Chondrocyte (in vitro differentiated cells): ENCODE measurements at places on chromosomes 2 and 18. TPM values are rescaled to one million over a fixed set of nuclear protein-coding genes. Genes with fewer than 3 reads are reported as not detected.

RRM2 gene
- 25.7 to 48.3 TPM (median 26.0 TPM) in 3 replicates for total RNA-seq

CAVIN2 gene
- 1.8 to 5.7 TPM (median 2.2 TPM) in 3 replicates for total RNA-seq

TP53I3 gene
- 48.6 to 56.7 TPM (median 51.7 TPM) in 3 replicates for total RNA-seq

SLC14A1 gene
- 0.25 TPM in 1 of 3 replicates, not detected in the others for total RNA-seq

GRCh38 chr2:97663626-97663961 is 250 bp downstream of the ACTR1B start:
- DNase-seq: no peak

DNA sequence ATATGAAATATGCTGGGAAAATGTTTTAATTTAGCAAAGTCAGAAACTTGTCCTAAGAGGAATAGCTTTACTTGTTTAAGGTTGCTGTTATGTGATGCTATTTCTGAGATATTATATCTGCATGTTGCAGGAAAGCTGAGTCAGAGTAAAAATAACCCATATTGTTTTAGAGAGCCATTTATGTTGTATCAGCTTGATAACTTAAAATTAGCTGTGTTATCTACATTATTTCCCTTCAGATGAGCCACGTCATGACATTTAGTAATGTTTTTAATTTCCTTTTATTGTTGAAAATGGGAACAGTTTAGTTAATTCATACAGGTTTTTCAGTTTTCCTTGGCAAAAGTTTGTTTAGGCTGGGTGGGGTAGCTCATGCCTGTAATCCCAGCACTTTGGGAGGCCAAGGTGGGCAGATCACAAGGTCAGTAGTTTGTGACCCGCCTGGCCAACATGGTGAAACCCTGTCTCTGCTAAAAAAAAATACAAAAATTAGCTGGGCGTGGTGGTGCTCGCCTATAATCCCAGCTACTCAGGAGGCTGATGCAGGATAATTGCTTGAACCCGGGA is 55.8 kb downstream of the TTC27 start:
- DNase-seq: no peak

DNA sequence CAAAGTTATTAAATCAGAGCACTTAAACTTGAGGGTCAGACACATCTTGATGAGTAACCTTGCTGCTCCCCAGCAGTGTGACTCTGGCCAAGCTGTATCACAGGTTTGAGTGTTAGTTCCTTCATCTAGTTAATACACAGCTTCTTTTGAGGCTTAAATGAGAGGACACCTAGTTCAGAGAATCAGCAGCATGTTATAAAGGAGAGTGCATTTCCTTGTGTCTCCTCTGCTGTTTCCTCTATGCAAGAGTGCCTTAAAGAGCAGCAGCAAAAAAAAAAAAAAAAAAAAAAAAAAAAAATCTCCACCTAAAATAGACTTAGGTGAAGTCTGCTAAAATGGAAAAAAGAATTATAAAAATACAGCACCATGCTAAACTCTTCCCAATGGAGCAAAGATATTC is 261.9 kb downstream of the TCF4 start:
- no peak for DNase-seq

GRCh38 chr18:22093731-22094357 is 75.5 kb upstream of the GATA6 start:
- DNase-seq: no peak

- DNase-seq: no peak
These were observed 13.0 kb upstream of the RALB start for GRCh38 chr2:120239488-120240287.
